ENCODE measurements at places on chromosomes 16 and 17.
A peak's percentile ranks its signal among the peaks of the same experiment; 100 is the strongest.

GRCh38 chr17:82357394-82357793, 1.7 kb upstream of the TEX19 start:
- no peak for DNase-seq

DNA sequence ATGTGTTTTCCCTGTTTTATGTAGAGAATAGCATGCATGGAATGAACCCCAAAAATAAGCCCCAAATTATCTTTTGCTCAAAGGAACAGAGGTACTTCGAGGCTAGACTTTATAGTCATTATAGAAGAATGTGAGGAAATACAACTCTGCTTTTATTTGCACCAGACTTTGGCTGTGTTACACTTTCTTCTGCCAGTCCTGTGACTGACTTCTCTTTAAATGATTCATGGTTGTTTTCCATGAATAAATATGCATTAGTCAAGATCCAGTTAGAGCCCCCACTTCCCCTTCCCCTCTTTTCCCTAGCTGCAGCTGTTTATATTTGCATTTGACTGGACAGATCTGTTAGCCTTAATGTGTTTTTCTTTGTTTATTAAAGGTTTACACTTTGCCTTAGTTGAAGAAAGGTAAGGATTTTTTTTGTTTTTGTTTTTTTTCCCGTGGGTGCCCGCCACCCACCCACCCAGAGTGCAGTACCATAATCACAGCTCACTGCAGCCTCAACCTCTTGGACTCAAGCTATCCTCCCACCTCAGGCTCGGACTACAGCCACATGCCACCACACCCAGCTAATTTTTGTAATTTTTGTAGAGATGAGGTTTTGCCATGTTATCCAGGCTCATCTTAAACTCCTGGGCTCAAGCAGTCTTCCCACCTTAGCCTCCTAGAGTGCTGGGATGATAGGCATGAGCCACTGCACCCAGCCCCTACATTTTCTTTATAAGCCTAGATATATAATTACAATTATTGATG, 152.6 kb downstream of the CYB561 start:
- DNase-seq, result no peak

GRCh38 chr16:6363896-6364607, 968.6 kb upstream of the RBFOX1 start:
- DNase-seq, result no peak

DNA sequence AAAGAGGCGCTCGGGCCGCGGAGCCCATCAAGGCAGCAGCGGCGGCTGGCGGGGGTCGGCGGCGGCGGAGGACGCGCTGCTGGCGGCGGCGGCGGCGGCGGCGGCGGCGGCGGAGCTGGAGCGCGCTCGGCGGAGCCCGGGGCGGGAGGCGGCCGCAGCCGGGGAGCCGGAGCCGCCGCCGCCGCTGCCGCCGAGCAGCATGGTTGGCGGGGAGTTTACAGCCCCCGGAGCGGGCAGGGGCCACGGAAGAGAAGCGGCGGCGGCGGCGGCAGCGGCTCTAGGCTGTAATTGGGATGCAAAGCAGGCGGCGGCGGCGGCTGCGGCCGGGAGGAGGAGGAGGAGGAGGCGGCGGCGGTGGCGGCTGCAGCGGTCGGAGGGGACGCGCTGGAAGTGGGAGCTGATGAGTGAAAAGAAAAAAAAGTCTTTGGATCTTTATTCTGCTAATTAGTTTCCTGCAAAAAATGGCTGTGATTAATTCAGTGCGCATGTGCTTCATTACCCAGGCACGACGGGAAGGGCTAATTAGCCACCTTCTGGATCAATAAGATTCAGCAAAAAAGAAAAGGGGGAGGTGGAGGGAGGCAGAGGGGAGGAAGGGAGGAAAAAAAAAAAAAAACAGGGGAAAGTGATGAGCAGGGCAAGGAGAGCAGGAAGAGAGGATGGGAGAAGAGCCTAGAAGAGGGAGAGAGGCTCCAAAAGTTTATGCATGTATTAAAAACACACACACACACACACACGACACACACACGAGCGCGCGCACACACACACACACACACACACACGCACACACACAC, 10.9 kb upstream of the ZFHX3 start:
- peak; percentile 35 for DNase-seq

- no peak for DNase-seq
These were observed 888 bp downstream of the PIGW start for GRCh38 chr17:36535669-36536081.

- no peak for DNase-seq
These were observed 34.1 kb downstream of the CNTNAP4 start for GRCh38 chr16:76311260-76311659.

DNA sequence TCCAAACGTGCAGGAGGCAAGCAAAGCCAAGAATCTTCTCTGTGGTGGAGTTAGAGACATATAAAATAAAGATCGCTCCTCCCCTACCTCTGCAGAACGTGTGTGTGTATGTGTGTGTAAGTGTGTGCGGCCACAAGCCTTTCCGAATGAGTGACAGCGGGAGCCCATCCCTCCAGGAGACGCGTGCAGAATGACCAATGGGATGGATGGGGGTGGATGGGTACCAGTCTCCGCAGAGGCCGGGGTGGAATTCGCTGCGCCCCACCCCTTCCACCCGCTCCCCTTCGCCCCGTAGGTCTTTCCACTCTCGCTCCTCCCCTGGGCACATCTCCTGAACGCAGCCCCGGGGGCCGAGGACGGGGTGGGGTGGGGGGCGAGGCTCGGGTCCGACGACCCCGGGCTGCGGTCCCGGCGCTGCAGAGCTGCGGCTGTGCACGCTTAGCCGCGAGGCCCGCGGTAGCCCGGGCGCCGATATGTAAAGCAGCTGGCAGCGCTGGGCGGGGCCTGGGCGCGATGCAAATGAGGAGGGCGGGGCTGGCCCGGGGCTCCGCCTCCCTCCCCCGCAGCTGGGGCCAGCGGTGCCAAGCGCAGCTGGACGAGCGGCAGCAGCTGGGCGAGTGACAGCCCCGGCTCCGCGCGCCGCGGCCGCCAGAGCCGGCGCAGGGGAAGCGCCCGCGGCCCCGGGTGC, at the start of gene PRKCB:
Gene PRKCB, plus strand, starts transcription at position 594 of the 688 bp plus-strand sequence.
- peak; percentile 81 for DNase-seq

GRCh38 chr16:84844559-84845495, 25.0 kb downstream of the CRISPLD2 start:
- no peak for DNase-seq

GRCh38 chr16:50747207-50747956, 5.5 kb downstream of the CYLD start:
- DNase-seq, result no peak

GRCh38 chr17:67127925-67128324, 83.6 kb downstream of the CACNG1 start:
- no peak for DNase-seq

DNA sequence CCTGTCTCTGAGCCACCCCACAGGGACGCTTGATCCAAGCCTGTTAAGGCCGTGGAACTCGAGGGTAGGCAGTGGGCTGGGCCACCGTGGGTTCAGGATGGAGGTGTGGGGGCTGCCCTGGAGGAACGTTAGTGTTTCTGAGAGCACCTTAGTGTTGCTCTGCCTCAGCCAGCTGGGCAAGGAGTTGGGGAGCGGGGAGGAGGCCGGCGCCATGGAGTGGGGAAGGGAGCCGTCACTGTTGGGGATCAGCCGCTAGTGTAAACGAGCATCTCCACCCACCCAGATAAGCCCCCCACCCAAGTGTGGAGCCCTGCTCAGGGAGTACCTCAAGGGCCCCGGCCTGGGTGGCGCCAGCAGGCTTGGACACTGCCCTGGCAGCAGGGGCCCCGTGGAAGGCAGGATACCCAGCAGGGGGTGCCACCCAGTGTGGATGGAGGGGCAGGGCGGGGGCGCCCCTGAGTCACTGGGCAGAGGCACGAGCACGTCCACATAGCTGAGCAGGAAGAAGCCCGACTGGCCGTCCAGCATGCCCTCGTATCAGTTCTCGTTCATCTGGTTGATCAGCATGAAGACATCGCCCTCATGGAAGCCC, 98.6 kb downstream of the KPNA2 start:
- peak; percentile 21 for DNase-seq

Measured in left cardiac atrium (tissue), 4 donors.